ENCODE measurements at places on chromosomes 12 and 14.
A peak's percentile ranks its signal among the peaks of the same experiment; 100 is the strongest.

- no peak for DNase-seq
Measured at GRCh38 chr12:65319688-65320200, 41.3 kb downstream of the MSRB3 start.

DNA sequence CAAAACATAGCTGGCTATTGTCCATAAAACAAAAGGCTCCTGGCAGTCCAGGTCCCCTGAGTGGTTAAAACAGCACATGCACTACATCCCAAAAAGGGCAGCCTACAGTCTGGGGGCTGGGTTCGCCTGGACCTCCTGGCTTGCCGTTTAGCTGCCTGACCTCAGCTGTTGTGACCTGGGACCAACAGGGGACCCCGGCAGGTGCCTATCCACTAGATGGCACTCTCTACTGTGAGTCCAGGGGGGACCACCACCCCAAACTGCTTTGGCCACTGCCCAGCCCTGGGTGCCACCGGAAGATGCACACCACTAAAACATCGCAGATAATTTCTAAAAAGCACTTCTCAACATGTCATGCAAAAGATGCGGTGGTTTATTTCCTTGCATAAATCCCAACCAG is 2.9 kb upstream of the RTL1 start:
- DNase-seq: peak; percentile 43

DNA sequence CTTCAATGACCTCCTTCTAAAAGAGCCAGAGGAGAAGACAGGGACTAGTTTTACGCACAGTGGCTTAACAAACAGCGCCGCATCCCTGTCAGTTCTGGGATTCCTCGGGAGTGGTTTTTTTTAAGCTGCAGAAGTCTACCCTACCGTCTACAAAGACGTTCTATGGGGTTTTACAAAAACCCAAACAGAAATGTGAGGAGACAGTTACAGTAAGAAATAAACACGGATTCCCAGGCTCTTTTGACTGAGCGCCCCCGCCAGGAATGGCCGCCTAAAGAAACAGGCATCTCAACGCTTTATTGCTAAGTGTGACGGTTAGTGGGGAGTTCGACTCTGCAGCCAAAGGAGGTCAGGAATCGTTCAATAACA is 484 bp downstream of the ALKBH1 start:
- DNase-seq: no peak

DNA sequence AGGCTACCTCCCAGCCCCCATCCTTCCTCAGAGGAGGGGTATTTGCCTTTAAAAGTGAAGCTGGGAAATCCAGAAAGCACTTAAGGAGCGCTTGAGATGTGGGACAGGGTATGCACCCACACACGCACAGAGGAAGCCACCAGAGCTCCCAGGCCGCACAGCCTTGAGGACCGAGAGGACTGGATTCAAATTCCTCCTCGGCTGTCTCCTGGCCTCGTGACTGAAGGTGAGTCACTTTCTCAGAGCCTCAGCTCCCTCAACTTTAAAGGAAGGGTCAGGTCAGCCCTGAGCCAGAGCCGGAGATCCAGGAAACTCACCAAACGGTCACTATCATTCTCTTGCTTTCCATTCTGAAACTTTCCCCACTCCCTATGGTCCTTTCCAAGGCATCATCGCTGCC is 37.6 kb downstream of the BCL11B start:
- no peak for DNase-seq

- peak; percentile 40 for DNase-seq
Measured at GRCh38 chr14:40417777-40418401, 985.7 kb upstream of the FBXO33 start.

- DNase-seq: no peak
Measured at GRCh38 chr12:112179341-112179740, 54.0 kb downstream of the TRAFD1 start.

DNA sequence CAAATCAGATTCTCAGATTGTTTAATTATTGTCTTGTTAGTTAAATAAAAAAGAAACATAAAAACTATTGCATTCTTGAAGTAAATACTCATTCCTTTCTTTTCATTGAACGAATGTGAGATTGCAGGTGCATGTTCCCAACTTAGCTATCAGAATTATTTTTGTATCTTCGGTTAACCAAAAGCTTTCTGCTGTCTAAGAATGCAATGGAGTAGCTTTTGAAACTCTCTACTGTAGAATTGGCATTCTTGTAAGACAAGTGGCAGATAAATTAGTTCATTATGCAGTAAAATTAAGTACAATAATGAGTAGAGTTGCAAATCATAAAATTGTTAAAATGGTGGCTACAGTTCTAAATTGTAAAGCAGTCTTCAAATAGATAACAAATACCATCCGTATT is 298.1 kb downstream of the ACSS3 start:
- no peak for DNase-seq

DNA sequence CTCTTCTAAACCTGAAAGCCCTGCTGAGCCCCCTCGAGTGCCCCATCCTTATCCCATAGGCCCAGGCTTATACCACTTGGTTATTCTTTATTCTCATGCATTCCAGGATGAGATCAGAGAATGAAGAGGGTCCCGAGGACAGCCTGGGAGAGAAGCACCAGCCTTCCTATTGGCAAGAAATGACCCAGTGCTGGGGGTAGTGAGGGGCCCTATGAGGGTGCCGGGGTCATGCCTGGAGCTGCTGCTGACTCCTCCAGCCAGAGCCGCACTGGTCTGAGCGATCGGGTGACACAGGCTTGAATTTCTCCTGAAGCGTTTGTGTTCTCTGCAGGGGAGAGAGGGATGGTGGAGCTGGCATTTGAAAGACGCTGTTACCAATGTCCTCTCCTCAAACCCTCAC is 18.1 kb downstream of the MORN3 start:
- peak; percentile 32 for DNase-seq

GRCh38 chr14:65415613-65416012 is 3.1 kb downstream of the FUT8 start:
- no peak for DNase-seq

GRCh38 chr12:65568517-65568916 is 255.8 kb upstream of the HMGA2 start:
- no peak for DNase-seq

DNA sequence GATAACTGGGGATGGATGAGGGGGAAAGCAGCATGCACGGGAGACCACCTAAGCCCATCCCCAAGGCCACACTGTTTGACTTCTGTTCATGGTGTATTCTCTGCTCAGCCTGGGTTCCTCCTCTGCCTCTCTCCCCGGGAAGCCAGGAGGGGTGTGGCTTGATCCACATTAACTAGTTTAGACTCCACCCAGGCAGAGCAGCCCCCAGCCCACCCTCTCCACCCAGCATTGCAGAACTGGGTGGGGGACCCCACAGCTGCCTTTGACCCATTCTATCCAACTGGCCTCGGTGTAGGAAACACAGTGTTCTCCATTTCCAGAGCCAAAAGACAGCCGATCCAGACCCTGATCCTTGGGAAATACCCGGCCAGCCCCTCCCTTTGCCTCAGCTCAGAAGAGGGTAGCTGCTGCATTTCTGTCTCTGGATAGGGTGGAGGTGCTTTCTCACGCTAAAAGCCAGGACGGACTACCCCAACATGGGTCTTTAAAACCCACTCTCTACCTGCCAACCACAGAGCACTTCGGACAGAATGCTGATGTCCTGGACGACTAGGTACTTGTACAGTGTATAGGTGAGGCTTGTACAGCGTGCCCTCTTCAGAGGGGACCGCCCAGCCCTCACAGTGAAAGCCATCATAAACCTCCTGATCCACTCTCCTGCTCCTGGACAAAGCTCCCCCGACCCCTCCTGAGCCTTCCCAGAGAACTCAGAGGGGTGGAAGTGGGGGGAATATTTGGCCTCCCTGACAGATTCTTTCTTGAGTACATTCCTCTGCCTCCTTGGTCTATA is 9.4 kb downstream of the SPRYD3 start:
- no peak for DNase-seq

DNA sequence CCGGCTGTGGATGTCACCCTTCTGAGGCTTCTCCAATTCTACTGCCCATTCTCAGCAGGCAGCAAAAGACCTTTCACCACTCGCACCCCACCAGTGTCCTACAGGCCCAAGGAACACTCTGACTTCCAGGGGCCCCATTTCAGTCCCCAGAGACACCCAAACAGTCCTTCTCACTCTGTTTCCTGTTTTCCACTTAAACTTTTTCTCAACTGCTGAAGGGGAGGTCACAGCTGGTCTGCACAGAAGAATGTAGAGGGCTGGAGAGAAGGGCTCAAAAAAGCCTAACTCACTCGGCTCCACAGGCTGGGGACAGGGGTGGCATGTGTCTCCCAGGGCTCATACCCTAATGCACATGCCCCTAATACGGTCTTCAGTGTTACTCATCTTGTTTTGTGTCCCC is 4.2 kb upstream of the DTX1 start:
- DNase-seq: no peak

- DNase-seq: no peak
Measured at GRCh38 chr12:13275241-13276085, 78.9 kb downstream of the EMP1 start.

- peak; percentile 90 for DNase-seq
Measured at GRCh38 chr12:1830981-1831963, 10.9 kb downstream of the LRTM2 start.

- no peak for DNase-seq
Measured at GRCh38 chr14:39977198-39977597, 545.0 kb upstream of the FBXO33 start.

- peak; percentile 39 for DNase-seq
Measured at GRCh38 chr14:33362934-33363333, 424.3 kb downstream of the NPAS3 start.

GRCh38 chr14:54737132-54737711 is 165.4 kb downstream of the GCH1 start:
- no peak for DNase-seq

GRCh38 chr12:52434081-52434733 is at the start of gene KRT75:
TSS of gene KRT75 (minus strand) at chr12:52434371. CDS start at chr12:52434304, 67 bp downstream.
- DNase-seq: no peak

GRCh38 chr14:68450391-68451120 is 342.3 kb downstream of the ZFP36L1 start:
- no peak for DNase-seq

- no peak for DNase-seq
Measured at GRCh38 chr12:93009533-93009932, 80.4 kb upstream of the EEA1 start.

DNA sequence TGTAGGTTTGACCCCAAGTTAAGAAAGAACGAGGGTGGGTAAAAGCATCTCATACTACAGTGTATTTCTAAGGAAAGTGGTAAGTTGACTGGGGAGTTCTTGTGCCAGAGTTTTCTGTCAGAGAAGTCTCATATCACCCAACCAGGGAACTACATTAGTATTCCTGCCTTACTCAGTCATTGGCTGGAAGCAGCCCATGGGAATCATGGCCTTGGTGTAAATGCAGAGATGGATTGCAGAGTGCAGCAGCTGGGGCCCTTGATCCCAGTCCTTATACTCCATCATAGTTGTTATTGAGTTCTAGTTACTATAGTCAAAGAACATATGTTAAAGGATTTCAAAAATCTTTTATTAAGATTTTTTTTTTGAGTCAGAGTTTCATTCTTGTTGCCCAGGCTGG is 105.8 kb downstream of the MNAT1 start:
- no peak for DNase-seq

- no peak for DNase-seq
Measured at GRCh38 chr12:56146492-56147460, 5.6 kb upstream of the MYL6B start.

GRCh38 chr14:97298331-97298730 is 501.1 kb downstream of the VRK1 start:
- DNase-seq: peak; percentile 25

GRCh38 chr14:32134448-32135097 is 57.5 kb downstream of the ARHGAP5 start:
- DNase-seq: no peak

GRCh38 chr14:101124815-101125214 is 221.3 kb upstream of the RTL1 start:
- no peak for DNase-seq

DNA sequence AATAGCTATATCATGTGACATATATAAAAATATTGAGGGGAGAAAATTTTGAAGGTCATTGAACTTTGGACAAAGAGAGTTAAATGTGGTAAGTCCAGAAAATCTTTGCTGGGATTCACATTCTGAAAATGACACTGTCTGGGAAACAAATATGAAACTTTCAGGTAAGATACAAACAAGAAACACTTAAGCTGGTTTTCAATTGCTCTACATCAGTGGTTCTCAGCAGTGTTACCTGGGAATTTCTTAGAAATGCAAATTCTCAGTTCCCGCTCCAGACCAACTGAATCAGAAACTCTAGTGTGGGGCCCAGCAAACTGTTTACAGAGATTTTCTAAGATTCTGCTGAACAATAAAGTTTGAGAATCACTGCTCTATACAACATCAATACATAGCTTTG is 3.6 kb upstream of the CDK17 start:
- no peak for DNase-seq

GRCh38 chr14:74141703-74142102 is 56.9 kb downstream of the LIN52 start:
- DNase-seq: no peak

- no peak for DNase-seq
Measured at GRCh38 chr12:49868952-49869815, 26.3 kb upstream of the BCDIN3D start.

- DNase-seq: no peak
Measured at GRCh38 chr14:104925855-104926609, 1.4 kb downstream of the PLD4 start.

GRCh38 chr14:22821193-22822015 is 6.2 kb upstream of the SLC7A7 start:
- DNase-seq: no peak

DNA sequence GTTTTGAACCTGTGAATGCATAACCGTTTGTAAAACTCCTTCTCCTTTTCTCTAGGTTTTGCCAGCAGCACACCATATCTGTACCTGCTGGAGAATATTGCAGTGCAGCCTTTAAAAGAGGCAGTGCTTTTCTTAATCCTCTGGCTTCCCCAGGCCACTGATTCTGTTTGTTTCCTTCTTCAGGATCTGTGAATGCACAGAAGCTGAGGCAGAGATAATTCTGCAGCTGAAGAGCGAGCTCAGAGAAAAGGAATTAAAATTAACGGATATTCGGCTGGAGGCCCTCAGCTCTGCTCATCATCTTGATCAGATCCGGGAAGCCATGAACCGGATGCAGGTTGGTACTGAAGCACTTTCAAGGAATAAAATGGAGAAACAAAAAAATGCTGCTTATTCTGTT is 348.7 kb downstream of the NAV3 start:
- DNase-seq: no peak

- no peak for DNase-seq
Measured at GRCh38 chr12:42854208-42854607, 264.7 kb upstream of the PRICKLE1 start.

DNA sequence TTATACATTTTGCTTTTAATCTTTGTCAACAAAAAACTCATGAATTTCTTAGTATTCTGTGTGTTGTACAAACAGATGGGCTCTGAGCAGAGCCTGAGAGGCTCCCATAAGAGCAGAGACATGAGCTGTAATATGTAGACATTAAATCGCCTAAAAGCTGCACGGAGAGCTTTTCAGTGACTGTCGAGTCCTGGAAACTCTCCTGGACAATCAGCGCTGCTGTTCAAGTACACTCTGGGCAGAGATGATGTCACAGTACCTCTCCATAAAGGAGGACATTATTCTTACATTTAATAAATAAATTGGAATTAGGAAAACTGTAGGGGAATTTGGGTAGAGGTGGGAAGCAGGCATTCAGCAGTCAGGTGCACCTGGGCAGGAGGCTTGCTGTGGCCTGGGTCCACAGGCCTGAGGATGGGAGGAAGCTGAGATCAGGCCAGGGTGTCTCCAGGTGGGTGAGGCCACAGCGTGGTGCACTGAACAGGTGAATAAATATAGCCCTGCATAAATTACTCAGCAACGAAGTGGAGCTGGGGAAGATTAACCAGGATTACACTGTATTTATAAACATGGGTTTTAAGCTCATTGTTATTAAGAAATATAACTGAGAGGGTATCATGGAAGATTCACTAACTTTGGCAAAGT is 13.3 kb upstream of the TCL1A start:
- DNase-seq: no peak
